ENCODE measurements at places on chromosomes 3 and 15. TPM values are rescaled to one million over a fixed set of nuclear protein-coding genes. Genes with fewer than 3 reads are reported as not detected.

DNA sequence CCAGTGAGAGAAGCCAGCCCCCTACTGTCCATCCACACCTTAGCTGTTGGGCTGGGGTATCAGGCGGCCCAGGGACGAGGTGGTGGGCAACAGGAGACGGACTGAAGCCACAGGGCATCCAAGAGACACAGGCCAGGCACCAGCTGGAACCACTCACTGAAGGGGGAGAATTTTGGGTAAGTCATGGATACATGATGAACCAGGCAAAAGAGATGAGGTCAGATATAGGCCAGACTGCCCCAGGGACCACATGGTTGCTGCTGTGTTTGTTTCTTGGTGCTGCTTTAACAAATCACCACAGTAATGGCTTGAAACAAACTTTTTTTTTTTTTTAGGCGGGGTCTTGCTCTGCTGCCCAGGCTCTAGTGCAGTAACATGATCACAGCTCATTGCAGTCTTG is 66.4 kb downstream of the SEMA5B start:
- DNase-seq = no peak

The AZI2 gene
- 40.0 TPM for total RNA-seq

The EPHB1 gene
- total RNA-seq = 1.3 TPM

DNA sequence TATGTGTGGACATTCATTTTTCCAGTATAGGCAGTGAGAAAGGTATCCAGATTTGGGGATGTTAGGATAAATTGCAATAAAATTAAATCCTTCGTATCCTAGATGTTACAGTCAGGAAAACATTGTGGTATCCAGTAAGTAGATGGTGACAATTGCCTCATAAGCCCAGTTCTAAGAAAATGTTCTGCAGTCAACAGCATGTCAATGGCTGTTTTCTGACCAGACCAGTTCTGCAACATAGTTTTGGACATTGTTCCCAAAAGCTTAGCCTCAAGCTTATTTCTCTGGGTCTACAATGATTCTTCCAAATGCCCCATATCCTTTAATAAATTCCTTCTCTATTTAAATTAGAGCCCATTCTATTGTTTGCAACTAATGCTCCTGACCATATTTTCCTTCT is 480.7 kb downstream of the FHIT start:
- DNase-seq = no peak

GRCh38 chr3:194861375-194861774 is 175.7 kb downstream of the FAM43A start:
- no peak for DNase-seq

All from esophagus muscularis mucosa (tissue), 4 donors.